Natural killer cell treated with Interleukin-12 subunit alpha and Interleukin-12 subunit beta and Interleukin-15 and Interleukin-18, amount 100 ng/mL, for 72 hours (primary cell): ENCODE measurements at places on chromosomes 12 and 14. TPM values are rescaled to one million over a fixed set of nuclear protein-coding genes. Genes with fewer than 3 reads are reported as not detected.

DNA sequence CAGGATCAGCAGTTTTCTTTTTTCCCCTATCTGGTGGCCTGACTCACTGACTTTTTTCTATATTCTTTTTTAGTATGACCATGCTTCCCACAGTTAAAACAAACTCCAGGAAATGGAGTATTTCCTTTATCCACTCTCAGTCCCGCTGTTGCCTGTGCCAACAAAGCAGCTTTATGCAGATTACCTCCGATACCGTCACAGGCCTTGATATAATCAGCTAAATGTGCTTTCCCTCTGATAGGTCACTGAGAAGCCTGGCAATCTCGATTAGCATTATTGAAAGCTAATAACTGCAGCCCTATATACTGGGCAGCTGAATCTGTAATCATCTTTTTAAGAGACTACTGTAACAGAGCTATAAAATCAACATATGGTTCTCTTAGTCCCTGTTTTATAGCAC lies 243.6 kb downstream of the KIF21A start:
- no peaks in the 10 kb centered on the region for H3K27me3 ChIP-seq
- H3K27ac ChIP-seq: no peak overlapping the region
- DNase-seq: no peak

WDR20 gene
- total RNA-seq: 44.9 TPM

- H3K27ac ChIP-seq: no peak overlapping the region
- no peaks in the 10 kb centered on the region for H3K27me3 ChIP-seq
- H3K4me3 ChIP-seq: no peak overlapping the region
Observed at GRCh38 chr14:42872786-42873185, 1266.1 kb downstream of the LRFN5 start.

DNA sequence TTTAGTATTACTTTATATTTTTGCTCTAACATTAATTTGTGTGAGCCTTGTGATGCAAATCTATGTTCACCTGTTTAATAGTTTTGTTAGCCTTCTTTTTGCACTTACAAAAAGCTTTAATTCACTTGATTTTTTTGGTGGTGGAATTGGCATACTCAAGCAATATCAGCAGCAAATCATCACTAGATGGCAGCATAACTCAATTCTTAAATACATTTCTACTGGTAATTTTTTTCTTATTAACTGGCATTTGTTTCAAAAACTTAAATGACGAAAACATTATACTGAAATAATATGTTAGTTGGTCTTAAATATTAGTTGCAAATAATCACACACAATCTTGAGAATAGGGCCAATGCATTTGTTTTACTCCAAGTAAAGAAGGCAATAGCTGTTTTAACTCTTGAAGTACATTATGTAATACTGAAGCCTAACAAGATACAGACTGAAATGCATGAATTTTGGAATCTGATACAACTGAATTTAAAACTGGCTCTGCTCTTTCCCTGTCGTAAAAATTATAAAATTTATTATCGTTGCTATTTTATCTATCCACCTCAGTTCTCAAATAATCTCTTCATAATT lies 151.5 kb downstream of the ATXN7L3B start:
- DNase-seq: no peak
- no peaks in the 10 kb centered on the region for H3K36me3 ChIP-seq
- no peaks in the 10 kb centered on the region for H3K4me1 ChIP-seq

AQP6 gene
- not detected for total RNA-seq
